ENCODE measurements at places on chromosomes 12 and 14.

DNA sequence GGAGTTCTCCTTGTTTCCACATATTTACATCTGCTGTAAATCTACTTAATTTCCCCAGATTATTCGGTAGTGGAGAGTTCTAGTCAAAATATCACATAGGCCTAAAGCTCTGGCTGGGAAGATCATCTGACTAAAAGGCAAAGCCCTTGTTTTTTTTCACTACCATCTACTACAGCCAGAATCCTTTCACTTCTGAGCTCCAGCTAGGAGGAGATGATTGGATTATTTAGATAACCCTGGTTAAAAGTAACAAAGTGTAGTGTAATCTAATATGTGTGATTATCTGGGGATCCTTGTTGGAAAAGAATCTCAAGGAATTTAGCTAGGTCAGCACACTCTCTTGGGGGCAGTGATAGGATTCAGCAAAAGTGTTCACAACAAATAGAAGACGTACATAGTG lies 125.4 kb downstream of the DYRK2 start:
- DNase-seq = no peak

DNA sequence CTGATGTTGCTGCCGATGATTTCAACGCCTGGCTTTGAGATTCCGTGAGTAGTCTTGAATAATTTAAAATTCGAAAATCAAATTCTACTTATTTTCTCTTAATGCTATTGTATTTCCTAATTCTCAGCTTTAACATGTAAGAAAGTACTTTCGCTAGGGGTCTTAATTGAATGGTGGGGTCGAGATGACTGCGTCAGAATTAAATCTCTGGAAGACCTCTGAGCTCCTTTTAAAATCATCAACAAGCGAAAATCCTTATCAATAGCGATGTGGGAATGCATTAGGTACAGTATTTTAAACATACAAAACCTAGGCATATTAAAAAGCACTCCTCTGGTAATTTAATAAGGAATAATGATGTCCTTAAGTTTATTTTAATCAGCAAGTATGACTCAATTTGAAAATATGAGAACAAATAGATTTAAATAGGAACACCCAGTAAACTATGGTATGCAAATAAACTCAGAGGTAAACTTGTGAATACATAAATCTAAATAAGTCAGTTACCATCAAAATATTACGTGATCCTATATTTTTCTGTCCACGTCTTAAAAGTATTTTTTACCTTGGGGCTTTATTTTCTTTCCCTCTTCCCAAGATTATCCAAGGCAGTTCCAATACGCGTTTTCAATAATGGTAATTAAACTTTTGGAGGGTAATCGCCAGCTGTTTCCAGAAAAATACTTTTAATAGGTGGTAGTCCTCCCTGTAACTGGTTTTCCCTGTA lies 1.4 kb downstream of the FOXA1 start:
- DNase-seq = no peak

DNA sequence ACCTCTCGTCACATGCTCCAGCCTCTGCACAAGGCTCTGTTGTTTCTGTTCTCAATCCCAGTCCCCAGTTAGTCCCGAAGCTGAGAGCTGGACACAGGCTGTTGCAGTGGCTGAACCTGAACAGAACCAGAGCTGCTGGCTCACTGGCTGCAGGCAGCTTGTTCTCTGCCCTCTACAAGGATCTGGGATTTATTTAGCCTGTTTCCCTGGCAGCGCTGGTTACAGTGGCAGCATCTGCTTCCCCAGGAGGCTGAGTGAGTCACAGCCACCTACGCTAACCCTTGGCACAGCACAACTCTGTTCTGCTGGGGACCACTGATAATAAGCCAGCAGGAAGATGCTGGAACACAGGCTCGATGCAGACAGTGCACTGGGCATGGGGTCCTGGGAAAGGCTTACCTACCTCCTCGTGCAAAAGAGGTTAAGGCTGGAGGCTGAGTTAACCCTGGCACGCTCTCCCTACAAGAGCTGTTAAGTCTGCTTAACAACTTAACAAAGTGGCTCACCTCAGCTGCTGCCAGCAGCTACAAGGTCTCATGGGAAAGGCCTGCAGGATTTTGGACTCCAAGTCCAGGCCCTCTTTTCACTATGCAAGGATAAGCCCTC lies 299.6 kb downstream of the PCNX1 start:
- DNase-seq = peak; percentile 44

GRCh38 chr14:99736603-99737371 lies 52.7 kb downstream of the CYP46A1 start:
- no peak for DNase-seq

- no peak for DNase-seq
Measured at GRCh38 chr12:68175557-68176061, 16.1 kb upstream of the IFNG start.

DNA sequence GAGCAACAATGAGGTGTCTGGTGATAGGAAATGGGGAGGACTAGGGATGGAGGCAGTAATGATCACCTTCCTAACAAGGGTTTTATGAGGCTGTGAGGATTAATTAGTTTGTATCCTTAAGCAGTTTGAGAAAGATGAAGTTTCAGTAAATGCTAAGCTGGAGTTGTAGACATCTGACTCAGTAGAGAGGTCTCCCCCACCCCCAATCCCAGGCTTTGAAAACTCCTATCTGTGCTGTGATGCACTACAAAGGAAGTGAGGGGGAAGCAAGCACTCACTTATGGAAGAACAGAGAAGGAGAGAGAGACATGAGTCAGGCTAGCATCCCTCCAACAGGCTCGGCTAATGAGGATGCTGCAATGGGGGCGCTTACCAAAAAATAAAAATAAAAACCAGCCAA lies 5.5 kb upstream of the BCL11B start:
- peak; percentile 62 for DNase-seq

DNA sequence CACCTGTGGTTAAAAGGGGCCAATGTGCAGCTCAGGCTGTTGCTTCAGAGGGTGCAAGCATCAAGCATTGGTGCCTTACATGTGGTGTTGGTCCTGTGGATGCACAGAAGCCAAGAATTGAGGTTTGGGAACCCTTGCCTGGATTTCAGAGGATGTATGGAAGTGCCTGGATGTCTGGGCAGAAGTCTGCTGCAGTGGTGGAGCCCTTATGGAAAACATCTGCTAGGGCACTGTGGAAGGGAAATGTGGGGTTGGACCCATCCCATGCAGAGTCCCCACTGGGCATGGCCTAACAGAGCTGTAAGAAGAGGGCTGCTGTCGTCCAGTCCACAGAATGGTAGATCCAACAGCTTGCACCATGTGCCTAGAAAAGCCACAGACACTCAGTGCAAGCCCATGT lies 36.6 kb downstream of the PCNX1 start:
- DNase-seq = no peak

- DNase-seq = no peak
Measured at GRCh38 chr14:69625299-69626131, 14.1 kb downstream of the SUSD6 start.

GRCh38 chr12:92010368-92010767 lies 135.3 kb downstream of the BTG1 start:
- DNase-seq = no peak

GRCh38 chr12:59559696-59560095 lies 36.1 kb upstream of the SLC16A7 start:
- DNase-seq = no peak

GRCh38 chr12:26732005-26732908 lies 100.7 kb downstream of the ITPR2 start:
- DNase-seq = no peak

DNA sequence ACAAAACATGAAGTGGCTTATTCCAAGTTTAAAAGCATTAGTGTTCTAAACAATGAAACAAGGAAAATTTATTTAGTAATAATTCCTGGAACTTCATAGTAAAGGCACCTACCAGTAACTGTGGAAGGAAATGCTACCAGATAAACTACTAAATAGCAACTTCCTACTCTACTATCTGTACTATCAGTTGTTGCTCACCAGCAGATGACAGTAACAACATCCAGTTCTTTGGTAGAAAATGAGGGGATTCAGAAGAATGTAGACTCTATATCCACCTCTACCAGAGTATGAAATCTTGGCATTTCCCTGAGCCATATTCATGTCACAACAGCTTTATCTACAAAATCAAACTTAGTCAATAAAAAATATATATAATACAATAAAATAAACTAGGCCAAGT lies 3.1 kb downstream of the ENTPD5 start:
- no peak for DNase-seq

GRCh38 chr14:23481979-23482822 lies 12.7 kb downstream of the NGDN start:
- no peak for DNase-seq

GRCh38 chr12:106493531-106493930 lies 89.3 kb upstream of the RFX4 start:
- DNase-seq = no peak

- no peak for DNase-seq
Measured at GRCh38 chr12:124703856-124704255, 136.4 kb upstream of the NCOR2 start.

DNA sequence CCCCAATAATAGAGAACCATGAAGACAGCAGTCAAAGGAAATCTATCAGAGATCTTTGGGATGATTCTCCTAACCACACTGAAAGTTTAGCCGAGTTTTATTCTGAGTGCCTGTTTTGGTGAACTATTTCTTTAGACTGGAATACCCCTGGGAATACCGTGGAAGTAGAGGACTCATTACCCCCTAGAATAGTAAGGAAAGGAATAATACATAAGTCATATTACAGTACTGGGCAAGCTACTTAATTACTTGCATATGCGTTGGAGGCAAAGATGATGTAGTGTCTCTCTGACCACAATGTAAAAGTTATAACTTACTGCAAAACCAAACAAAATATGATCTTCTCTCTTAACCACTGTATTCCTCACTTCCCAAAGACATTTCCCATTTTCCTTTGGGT lies 25.5 kb downstream of the ZC2HC1C start:
- DNase-seq = peak; percentile 79

DNA sequence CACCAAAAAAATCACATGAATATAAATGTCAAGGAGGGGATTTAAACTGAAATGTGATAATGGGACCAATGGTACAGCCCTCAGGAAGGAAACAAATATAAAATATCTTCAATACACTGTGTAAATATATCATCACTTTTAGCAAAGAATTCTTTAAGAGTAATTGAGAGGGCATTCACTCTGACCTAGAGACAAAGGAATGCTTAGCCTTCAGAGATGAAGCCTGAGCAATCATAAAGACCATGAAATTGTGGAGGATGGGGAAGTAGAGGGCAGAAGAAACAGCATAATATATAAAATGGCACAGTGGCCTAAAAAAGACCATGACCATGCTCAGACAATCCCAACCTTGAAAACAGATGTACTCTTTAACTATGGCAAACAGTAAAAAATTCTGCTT lies 20.4 kb downstream of the YAF2 start:
- DNase-seq = peak; percentile 65

DNA sequence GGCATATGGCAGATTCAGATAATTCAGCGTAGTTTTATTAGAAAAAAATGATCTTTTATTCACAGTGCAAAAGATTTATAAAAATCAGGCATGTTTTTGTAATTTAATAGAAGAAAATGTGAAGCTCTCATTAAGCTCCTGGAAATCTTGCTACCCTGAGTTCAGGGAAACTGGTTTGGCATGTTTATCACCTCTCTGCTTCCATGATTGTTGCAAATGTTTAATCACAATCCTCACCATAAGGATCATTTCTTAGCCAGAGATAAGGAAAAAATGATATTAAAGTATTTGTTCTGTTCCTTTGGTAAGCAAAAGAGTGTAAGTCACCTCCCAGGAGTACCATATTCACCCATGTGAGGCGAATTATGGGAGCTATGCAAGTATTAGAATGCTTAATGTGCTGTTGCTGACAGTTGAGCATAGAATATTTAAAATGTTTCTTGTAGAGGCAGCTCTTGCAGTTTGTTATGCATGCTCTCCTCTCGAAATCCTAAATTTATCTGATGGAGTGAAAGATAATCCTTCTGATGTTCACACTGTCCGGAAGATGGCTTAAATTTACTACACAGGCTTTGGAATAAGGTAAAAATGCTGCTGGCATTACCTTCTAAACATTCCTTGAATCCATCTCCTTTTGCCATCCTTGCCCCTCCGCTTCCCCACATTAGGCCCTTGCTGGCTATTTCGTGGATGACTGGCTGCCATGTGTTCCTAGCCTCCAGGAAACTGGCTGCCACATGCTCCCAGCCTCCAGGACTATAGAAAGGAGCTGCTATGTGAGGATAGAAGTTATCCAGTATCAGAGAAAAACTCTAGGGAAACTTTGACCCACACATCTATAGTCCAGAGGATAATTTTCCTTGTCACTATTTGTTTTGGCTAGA lies 115.8 kb upstream of the CCDC198 start:
- no peak for DNase-seq

DNA sequence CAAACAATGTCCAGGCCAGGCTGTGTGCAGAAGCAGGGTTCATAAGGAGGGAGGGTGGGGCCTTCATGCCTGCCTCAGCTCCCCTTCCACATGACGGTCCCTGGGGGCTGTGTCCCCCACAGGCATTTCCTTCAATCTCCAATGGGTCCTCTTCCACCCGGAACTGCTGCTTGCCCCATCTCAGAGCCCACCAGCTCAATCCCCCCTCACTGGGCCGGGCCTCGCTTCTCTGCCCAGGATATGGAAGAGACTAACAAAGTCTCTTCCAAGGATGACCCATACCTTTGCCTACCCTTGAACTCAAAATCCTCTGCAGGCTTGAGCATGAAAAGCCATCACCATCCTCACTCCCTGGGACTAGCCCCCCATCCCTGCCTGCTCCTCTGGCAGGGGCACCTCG lies 28.4 kb upstream of the FAM181A start:
- DNase-seq = no peak

- peak; percentile 74 for DNase-seq
Measured at GRCh38 chr14:25090716-25091454, 40.9 kb upstream of the STXBP6 start.

GRCh38 chr14:77111021-77111420 lies 13.0 kb downstream of the CIPC start:
- DNase-seq = no peak

GRCh38 chr12:128918481-128919260 lies 65.4 kb downstream of the GLT1D1 start:
- no peak for DNase-seq

DNA sequence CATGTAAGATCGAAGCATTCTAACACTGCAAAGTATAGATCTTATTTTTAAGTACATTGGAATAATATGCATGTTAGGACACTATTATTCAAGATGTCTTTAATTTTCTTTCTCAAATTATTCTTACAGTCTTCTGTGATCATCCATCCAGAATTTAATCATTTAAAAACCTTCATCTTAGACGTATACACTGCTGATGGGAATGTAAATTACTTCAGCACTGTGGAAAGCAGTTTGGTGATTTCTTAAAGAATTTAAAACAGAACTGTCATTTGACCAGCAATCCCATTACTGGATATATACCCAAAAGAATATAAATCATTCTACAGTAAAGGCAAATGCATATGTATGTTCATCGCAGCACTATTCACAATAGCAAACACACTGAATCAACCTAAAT lies 3.2 kb upstream of the RPS29 start:
- no peak for DNase-seq
